ENCODE measurements at places on chromosomes 1 and 21.

DNA sequence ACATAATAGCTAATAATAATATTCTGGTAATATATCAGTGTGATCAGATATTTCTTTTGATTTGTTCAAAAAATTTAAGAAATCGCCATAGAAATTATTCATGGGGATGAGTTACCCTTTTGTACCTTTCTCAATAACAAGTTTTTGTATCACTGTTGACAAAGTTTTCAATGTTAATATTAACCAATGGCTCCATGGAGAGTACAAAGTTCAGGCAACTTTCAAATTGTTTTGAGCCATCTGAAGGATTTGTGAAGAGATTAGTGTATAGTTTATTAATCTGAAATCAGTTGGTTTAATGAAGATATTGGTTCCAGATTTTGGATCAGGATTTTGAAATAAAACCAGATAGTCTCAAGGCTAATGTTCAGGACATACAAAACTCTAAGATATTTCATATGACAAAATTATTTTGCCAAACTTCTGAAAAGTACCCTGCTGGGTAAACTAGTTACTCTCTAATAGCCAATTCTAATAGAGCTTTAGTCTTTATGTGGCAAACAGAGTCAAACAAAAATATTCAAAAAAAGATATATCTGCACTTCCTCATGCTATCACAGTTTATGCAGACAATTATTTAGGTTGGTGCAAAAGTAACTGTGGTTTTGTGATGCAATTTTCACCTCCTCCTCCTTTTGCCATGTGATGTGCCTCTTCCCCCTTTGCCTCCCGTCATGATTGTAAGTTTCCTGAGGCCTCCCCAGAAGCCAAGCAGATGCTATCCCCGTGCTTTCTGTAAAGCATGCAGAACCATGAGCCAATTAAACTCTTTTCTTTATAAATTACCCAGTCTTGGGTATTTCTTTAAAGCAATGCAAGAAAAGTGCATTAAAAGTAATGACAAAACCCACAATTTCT lies 1105.0 kb downstream of the PLA2G4A start:
- DNase-seq = no peak

- no peak for DNase-seq
Measured at GRCh38 chr1:203177470-203178039, 1.9 kb upstream of the MYBPH start.

- no peak for DNase-seq
Measured at GRCh38 chr1:113835686-113836290, 23.5 kb upstream of the RSBN1 start.

GRCh38 chr1:111754984-111755330 lies 744 bp upstream of the DDX20 start:
- peak; percentile 68 for DNase-seq

GRCh38 chr1:32998064-32998463 lies 33.5 kb upstream of the RNF19B start:
- no peak for DNase-seq

DNA sequence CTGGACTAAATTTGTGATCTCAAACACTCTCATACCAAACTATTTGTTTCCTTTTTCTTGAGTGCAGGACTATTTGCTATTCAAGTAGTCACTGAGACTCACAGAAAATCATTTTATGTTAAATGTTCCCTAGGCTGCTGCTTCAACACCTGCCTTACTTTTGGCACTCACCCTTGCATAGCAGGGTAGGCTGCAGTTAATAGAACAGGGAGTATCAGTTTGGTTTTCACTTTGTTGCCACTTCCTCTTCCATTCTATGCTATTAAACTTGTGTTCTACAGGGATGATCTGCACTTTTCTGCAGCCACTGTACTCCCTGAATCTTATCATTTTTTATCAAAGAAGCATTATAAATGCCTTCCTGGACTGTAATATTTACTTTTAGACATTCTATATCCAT lies 148.7 kb upstream of the PRMT6 start:
- DNase-seq = no peak

GRCh38 chr1:183583466-183583865 lies 6.8 kb downstream of the NCF2 start:
- DNase-seq = no peak

- no peak for DNase-seq
Measured at GRCh38 chr1:34682452-34683223, 72.2 kb upstream of the GJB5 start.

DNA sequence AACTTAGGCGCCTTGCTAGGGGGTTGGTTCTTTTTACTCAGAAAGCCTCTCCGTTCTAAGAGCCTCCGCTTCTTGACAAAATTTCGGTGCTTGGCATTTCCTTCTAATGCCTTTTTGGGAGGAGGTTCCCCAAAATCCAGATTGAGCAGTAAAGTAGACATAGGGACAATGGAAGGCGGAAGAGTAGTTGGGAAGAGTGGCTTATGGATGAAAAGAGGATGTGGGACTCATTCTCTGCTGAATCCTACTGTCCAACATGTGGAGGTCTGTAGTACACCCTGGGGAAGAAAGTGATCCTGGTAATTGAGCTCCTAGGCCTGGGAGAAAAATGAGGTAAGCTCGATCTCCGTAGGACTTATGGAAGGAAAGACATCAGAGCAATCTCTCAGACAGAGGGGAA lies 777 bp upstream of the METTL25B start:
- no peak for DNase-seq

DNA sequence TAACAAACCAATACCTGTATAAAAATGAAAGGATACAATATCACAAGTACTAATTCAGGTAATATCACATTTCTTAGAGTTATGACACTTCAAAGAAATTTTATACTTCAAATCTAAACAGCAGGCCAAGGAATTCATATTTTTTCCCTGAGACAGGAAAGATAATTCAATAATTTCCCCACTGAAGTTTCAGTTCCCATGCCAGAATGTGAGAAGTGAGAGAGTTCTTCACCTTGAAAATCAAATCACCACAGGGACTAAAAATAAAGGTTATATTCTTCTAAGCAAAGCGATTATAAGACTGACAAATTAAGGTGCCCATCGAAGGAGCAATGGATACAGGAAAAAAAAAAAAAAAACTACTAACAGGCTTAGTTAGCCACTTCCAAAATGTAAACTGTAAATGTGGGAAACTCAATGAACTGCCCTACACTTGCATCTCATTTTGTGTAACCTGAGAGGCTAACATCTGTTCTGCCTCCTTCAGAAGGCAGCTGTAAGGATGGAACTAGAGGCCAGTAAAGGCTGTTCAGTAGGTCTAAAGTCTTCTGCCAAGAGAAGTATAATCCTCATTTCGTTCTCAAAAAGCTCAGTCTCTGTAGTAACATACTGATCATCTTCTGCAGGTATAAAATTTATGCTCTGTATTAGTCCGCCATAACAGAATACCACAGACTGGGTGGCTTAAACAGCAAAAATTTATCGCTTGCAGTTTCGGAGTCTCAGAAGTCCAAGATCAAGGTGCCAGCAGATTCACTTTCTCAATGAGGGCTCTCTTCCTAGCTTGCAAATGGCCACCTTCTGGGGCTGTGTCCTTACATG lies 127.8 kb downstream of the RERE start:
- no peak for DNase-seq

DNA sequence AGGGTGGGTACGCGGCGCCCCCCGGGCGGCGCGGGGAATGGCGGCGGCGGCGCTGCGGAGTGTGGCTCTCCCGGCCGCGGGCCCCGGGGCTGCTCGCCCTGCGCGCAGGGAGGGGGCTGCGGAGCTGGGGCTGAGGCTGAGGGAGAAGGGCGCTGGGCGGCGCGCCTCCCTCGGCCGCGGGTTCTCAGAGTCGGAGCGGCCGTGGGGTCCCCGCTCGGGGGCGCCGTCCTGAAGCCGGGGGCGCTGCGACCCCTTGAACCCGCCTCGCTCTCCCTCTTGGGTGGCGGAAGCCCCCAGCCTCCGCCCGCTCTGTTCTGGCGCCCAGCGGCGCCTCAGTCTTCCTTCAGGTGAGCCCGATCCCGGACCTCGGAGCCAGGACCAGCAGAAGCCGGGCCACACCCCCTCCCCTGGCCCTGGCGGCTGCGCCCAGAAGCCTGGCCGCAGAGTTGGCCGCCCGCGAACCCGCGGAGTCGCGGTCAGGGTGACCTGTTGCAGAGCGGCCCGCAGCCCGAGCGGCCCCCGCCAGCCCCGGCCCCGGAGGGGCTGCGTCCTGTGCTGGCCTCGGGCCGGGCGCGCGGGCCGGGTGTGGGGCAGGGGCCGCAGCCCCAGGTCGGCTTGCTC lies 532 bp downstream of the RALGPS2 start:
- no peak for DNase-seq

GRCh38 chr1:178581351-178582303 lies 68.7 kb downstream of the TEX35 start:
- no peak for DNase-seq

DNA sequence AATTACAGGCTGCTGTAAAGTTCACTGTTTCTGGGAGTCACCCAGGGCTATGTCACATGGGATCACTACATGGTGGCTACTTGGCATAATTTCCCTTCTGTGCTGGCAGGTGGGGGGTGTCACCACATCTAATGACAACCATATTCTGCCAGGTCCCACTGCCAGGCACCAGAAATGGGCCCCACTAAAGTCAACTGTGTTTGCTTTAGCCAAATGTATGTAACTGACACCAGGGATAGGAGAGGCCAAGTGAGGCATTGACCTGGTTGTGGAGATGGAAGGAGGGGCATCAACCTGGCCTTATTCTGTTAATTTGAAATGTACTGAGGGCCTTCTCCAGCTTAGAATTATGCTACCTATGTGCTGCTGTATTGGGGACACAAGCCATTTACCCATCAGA lies 370.6 kb upstream of the PROX1 start:
- DNase-seq = no peak

GRCh38 chr1:154879038-154879421 lies 8.9 kb upstream of the KCNN3 start:
- no peak for DNase-seq

DNA sequence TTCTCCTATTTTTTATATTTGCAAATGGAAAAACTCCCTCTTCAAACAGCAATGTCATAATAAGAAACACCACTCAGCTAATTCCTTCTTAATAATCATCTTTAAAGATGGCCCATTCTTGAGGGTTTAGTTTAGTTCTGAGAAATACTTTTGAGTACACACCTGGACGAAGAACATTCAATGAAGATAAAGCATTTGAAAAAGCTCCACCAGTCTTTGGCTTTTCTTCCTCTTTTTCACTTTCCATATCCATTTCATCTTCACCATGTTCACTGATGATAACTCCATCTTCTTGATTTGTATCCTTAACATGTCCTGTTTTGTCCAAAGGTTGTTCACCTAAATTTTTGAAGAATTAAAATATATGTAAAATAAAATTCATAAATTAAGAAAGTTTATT lies 7.4 kb downstream of the PAXBP1 start:
- no peak for DNase-seq

- no peak for DNase-seq
Measured at GRCh38 chr1:246107516-246108277, 399.4 kb downstream of the SMYD3 start.

- DNase-seq = peak; percentile 79
Measured at GRCh38 chr1:154847891-154848290, 22.2 kb downstream of the KCNN3 start.

DNA sequence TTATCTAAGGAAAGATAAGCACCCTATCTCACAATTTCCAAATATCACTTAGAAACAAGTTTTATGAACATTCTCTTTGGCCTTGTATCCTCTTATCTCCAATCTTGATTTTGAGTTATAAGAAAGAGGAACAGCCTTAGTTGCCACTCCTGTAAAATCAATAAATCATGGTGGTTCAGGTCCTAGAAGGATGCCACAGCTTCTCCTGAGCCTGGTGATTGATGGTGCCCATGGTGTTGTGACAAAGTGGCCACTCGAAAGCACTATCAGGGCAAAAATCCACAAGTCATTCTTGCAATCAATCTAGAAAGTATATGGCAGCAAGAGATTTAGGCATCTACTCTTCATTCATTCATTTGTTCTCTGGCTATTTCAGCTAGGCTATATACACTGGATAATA lies 27.8 kb downstream of the GBP6 start:
- DNase-seq = no peak

DNA sequence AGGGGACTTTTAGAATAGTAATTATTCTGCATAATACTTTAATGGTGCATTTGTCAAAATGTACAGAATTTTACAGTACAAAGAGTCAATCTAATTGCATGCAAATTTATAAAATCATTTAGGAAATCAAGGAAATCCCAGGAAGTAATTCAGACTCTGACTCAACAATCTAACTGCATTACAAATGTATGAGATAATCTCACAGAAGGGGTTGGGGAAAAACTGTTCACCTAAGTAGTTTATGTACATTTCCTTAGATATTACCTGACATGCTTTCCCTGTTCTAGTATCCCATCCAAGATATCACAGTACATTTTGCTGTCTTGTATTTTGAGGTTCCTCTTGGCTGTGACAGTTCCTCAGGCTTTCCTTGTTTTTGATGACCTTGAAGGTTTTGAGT lies 4.7 kb downstream of the CRB1 start:
- no peak for DNase-seq

GRCh38 chr1:208520438-208521099 lies 276.4 kb upstream of the PLXNA2 start:
- DNase-seq = no peak

GRCh38 chr21:15564907-15565306 lies 164.9 kb upstream of the USP25 start:
- DNase-seq = no peak

GRCh38 chr1:53511933-53512806 lies 53.0 kb downstream of the DMRTB1 start:
- DNase-seq = peak; percentile 40

DNA sequence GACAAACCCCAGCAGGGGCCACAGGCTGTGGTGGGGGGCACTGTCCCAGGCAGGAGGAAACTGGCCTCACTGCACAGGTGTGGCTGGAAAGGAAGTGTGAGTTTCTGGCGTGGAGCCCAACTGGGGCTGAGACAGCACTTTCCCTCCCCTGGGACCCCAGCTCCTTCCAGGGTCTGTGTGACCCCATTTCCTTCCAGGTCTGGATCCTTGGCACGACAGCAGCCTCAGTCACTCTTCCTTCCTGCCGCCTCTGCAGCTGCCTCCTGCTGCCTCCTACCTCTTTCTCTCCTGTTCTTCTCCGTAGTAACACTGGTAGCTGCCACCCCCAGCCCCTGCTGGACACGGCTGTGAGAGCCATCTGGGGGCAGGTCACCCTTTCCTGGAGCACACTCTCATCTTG lies 88.0 kb downstream of the SIK1 start:
- no peak for DNase-seq

GRCh38 chr1:236639686-236640085 lies 35.4 kb upstream of the HEATR1 start:
- DNase-seq = no peak

DNA sequence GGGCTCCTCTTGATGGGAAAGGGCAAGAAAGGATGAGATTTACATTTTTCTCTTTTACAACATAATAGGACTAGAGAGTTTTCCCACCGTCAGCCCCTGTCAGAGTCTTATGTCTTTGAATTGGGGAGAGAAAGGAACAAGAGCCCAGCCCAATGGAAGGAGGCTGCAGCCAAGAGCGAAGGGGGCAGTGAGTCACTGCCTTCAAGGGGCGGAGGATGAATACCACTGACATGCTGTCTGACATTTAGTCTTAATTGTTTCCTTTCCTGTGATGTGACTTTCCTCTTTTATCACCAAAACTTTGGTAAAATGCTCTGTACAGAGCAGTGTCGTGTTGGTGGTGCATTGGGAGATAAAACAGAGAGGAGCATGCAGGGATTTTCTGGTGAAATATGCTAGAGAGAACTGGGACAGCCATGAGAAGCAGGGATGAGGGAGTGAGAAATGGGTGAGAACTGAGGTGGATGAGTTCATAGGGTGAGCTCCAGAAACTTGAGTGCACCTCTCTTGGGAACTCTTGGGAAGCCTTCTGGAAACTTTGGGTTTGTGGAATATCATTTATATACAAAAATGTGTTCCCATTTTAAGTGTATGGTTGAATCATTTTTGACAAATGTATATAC lies 179.9 kb upstream of the FGGY start:
- no peak for DNase-seq
